ENCODE measurements at places on chromosomes 13 and 19.

DNA sequence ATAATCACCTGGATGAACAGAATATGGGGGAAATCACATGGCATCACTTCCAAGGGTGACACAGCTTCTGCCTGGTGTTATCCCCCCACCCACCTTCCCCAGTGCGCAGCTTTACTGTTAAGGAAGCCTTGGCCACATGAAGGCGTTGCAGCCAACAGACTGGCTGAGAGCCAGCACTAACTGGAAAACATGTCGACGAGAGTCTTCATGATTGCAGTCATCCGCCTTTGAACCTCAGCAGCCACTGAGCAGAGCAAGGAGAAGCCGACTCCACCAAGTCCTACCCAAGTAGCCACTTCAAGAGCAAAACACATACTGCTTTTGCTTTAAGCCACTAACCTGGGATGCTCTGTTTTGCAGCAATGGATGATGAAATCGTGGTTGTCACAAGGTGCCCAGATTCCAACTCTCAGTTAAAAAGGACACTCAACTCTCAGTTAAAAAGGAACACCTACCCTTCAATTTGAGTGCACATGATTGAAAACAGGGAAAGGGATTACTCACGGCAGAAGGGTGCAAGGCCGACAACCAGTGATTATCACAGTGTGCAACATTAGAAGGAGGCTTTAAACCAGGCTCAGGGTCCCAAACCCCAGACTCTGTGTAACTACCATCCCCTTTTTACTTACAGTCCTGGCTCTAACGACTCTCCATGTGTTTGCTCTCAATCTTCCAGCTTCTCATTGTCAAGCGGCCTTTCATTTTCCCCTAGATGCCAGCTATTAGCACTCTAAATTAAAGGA, 149.1 kb downstream of the KLF12 start:
- DNase-seq, result no peak

GRCh38 chr19:972281-972680, 11.9 kb upstream of the WDR18 start:
- no peak for DNase-seq

- no peak for DNase-seq
Measured at GRCh38 chr19:39926170-39926760, 8.2 kb downstream of the FCGBP start.

- DNase-seq, result no peak
Measured at GRCh38 chr19:53088091-53088490, 15.1 kb downstream of the ZNF160 start.

GRCh38 chr13:45781553-45782326, 69.8 kb downstream of the SIAH3 start:
- no peak for DNase-seq

Data from GM06990 (cell line).